HTR-8/SVneo (cell line): ENCODE measurements at places on chromosomes 12 and 14.

- no peak for DNase-seq
Measured at GRCh38 chr12:80262346-80262745, 163.0 kb downstream of the OTOGL start.

GRCh38 chr14:90703841-90704737, 112.1 kb downstream of the TTC7B start:
- no peak for DNase-seq

- DNase-seq: peak; percentile 79
Measured at GRCh38 chr12:113135178-113136127, at the start of gene RASAL1. Gene RASAL1, minus strand, starts transcription at chr12:113135761. Its CDS starts 299 bp downstream, at chr12:113135462.

DNA sequence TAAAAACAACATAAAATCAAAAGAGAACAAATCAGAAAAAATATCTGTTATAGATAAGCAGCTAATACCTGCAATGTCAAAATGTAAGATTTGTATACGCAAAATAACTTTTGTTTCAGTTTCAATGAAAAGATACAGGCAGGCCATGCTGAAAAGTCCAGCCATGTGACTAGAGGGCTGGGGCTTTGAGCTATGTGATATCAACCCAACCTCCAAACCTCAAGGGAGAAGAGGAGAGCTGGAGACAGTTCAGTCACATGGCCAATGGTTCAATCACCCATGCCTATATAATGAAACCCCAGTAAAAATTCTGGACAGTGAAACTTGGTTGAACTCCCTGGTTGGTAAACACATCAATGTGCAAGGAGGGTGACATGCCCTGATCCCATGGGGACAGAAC, 5.3 kb downstream of the COX16 start:
- no peak for DNase-seq

- no peak for DNase-seq
Measured at GRCh38 chr14:89702073-89702875, 252.3 kb downstream of the EFCAB11 start.

GRCh38 chr12:65894088-65894487, 69.8 kb downstream of the HMGA2 start:
- DNase-seq: no peak

DNA sequence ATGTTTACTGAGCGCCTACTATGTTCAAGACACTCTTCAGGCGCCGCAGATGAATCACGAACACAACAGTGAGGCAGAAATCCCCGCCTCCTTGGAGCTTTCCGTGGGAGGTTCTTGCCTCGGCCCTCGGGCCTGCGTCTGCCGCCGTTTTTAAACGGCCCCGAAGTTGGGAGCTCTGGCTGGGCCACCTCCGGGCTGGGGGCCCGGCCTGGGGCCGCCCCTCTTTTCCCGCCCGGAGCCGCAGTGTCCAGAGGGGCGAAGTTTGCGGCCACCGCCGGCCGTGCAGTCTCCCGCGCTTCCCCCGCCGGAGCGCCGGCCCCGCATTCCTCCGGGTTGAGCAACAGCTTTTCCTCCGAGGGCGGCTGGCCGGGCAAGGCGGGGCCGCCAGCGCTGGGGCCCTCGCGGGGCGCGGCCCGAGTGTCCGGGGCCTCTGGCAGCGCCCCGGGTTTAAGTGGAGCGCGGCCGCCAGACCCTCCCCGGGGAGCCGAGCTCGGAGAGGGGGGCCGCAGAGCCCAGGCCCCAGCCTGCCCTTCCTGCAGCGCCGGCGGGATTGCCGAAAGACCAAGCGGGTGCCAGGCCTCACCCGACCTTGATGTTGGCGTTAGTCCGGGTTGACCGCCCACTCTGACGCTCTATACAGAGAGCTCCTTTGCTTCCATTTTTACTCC, 18.7 kb upstream of the CTDSP2 start:
- peak; percentile 72 for DNase-seq

DNA sequence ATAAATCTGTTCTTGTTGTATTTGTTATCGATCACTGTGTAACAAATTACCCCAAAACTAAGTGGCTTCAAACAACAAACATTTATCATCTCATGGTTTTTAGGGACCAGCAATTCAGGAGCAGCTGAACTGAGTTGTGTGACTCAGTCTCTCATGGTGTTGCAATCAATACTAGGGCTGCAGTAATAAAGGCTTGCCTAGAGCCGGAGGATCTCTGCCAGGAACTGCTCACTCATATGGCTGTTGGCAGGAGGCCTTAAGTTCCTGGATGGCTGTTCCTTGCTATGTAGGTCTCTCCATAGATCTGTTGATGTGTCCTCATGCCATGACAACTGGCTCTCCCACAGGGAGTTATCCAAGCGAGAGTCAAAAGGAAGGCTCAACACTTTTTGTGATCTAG, 3.8 kb upstream of the PSMC6 start:
- DNase-seq: peak; percentile 54

DNA sequence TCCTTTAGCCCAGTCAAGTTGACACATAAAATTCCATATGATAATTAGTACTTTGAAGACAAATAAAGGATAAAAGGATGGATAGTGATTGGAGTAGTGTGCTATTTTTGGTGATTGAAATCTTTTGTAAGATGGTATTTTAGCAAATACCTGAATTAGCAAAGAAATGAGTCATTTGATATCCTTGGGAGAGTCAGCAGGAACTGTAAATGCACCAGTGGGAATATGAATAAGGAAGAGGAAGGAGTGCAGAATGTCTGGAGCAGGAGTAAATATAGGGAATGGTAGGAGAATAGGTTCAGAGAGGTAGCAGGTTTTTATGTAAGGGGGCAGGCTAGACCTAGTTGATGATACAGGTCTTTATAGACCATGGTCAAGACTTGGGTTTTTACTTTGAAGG, 75.0 kb downstream of the TRMT5 start:
- no peak for DNase-seq

- no peak for DNase-seq
Measured at GRCh38 chr12:131135311-131135785, 181.6 kb downstream of the ADGRD1 start.

- no peak for DNase-seq
Measured at GRCh38 chr12:128111951-128112350, 155.0 kb upstream of the TMEM132C start.

- DNase-seq: no peak
Measured at GRCh38 chr12:98417266-98417665, 98.1 kb upstream of the TMPO start.

DNA sequence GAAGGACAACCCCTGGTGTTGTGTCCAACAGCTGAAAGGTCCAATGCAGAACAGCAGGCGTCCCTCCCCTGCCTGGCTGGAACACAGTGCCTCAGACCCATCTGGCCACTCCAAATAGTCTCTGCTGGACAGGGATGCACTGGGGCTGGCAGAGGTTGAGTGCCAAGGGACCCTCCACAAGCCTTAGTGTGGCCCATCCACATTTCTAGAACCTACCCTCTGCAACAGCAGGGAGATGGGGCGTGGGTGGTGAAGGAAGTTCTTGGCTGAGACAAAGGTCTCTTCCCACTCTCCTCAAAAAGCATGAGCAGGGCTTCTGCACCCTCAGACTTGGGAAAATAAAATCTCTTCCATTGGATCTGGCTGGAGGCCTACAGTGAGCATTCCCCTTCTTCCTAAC, 36.5 kb downstream of the LTBP2 start:
- DNase-seq: no peak

DNA sequence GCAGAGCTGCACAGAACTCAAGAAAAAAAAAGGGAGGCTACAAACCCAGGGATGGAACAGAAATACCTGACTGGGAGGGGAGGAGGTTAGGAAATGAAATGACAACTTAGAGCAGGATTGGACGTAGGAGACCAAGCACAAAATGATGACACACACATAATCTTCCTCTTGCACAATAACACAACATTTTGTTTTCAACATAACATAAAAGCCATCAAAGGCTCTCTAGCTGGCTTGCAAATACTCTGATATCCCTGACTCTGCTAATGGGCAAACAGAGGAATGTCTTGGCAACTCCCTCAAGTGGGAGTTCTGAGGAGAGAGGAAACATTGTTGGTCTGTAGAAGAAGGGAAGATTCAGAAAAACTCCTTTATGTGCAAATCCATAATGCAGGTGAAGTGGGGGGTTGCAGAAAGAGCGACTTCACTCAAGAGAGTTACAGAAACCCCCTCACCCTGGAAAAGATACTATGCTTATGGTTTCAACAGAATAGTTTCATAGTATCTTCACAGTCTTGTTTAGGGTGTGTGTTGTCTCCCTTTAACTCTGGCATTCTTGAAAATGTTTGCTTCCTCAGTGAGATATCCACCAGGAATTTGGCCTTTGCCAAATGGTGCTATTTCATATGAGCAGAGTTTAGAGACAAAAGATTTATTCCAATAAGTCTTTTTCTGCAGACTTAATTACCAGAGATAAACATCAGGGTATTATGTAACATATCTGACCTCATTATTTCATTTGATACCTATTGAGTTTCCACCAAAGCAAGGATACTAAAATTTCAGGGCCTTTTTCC, 43.8 kb upstream of the LTBP2 start:
- peak; percentile 57 for DNase-seq

DNA sequence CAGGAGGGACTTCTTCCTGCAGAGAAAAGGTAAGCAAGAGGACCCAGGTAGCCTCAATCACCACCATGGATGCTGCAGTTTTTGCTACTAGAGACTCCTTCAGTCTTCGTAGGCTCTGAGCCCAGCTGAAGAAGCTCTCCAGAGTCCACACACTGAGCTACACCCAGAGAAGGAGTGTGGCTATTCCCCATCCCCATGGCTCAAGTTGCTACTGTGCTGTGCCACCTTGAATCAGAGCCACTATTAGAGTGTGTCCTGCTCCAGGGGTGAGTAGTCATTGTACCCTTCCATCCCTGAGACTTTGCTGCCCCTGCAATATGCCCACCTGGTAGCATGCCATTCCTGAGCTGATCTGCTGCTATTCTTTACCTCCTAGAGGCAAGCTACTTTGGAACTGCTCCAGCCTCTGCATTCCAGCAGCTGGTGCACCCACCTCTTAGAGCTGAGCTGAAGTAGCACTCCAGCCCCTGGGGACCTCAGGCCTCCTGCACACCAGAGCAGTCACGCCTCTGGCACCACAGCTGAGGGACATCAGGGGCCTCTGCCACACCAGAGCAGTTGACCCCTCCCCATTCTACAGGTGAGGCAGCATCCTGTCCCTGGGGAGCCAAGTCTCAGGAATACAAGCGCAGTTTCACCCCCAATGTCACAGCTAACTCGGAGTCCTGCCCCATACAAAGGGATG, 213.0 kb downstream of the TRHDE start:
- no peak for DNase-seq

DNA sequence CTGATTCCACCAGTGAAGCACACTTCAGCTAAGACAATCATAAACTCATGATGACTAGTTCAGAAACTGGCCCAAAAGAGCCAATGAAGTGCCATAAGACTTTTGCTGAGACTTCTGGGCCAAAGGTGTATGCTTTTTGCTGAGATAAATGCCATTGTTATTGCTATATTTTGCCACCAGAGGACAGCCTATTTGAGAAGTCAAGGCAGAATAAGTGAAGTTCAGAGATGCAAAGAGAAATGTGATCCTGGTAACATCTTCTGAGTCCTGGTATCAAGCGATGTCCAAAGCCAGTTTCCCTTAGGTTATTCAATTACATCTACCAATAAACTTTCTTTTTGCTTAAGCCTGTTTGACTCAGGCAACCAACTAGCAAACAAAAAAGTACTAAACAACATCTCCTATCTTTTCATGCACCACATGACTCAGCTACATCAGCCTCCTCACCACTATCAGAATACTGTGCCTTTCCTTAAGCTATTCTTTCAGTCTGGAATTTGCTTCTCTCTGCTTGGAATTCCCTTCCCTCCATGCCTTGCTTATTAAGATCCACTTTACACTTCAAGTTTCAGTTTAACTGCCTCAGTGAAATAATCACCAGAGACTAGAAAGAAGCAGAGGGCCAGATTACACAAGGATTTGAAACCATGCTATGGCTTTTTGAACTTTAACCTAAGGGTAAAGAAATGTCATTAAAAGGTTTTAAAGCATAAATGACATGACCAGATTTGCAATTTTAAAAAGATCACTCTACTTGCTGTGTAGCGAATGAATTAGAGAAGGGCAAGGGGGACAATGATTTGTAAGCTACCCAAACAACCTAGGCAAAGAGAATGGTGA, 14.0 kb downstream of the CRY1 start:
- peak; percentile 10 for DNase-seq

DNA sequence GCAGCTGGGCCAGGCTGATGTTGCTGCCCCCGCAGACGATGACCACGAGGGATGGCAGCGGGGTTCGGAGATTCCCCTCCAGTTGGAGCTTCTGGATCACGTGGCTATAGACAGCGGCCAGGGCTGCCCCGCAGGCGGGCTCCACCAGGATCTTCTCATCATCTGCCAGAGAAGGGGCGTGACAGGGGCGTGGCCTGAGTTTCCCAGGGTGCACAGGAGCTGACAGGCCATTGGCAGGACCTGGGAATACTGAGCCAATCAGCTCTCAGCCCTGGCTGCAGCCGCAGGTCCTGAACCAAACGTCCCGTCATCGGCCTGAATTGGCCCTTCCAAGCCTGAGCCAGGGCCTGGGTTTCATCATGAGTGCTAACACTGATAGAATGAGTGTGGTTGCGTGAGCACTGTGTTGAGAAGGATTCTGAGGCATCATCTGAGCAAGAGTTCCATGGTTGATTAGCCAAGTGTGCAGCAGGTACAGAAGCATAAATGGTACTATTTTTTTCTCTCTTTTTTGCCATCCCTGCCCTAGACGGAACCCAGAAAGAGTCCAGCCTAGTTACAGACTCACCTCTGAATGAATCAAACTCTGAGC, 10.6 kb downstream of the SDS start:
- DNase-seq: no peak
